ENCODE measurements at places on chromosomes 12 and 14. TPM values are rescaled to one million over a fixed set of nuclear protein-coding genes. Genes with fewer than 3 reads are reported as not detected.

PPM1A gene
- 89.7 TPM for polyA plus RNA-seq

GRCh38 chr14:59036134-59036533 lies 152.3 kb upstream of the DAAM1 start:
- no peak for DNase-seq

DNA sequence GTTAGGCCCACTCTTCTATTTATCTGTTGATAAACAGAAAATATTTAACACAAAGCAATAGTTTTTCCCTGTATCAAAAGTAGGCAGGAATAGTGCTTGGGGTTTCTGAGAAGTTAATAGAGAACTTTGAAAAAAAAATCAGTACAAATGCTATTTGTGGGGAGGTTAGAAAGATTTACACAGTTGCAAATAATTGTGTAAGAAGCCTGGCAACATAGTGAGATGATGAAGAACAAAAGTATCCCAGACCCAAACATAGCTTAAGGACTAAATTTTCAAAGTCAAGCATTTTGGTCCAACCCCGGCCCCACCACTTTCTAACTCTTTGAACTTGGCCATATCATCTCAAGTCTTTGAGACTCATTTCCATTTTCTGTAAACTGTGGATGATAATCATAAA lies 687.5 kb upstream of the TMEM132C start:
- no peak for DNase-seq

- no peak for DNase-seq
Measured at GRCh38 chr12:3636328-3636727, 116.6 kb downstream of the CRACR2A start.

- no peak for DNase-seq
Measured at GRCh38 chr12:65759735-65760134, 64.5 kb upstream of the HMGA2 start.

DNA sequence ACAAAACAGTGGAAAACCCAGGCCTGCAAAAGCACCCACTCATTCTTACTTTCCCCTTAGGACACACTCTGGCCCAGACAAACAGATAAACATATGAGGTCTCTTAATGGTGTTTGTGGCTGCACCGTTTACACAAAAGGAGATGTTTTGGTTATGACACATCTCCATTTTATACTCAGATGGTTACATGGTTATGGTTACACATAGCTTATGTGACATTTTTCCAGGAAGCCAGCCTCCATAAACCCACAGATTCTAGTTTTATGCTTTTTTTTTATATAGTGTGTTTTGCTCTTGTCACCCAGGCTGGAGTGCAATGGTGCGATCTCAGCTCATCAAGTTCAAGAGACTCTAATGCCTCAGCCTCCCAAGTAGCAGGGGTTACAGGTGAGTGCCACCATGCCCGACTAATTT lies 3.5 kb upstream of the KLRD1 start:
- no peak for DNase-seq

GRCh38 chr14:30500222-30500621 lies 58.7 kb upstream of the G2E3 start:
- DNase-seq = no peak

DNA sequence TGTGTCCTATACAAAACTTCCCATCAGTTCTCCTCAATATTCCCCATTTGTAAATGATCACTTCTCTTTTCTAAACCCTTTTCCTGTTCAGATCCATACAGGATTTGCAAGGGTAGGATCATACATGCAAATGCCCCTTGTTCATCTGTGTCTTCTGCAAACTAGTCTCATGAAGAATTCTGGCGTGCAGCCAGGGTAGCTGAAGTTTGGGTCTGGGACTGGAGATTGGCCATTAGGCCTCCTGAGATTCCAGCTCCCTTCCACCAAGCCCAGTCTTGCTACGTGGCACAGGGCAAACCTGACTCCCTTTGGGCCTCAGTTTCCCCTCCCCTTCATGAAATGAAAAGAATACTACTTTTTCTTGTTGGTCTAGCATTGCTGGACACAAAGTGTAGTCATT lies 11.3 kb downstream of the C3AR1 start:
- DNase-seq = no peak

- no peak for DNase-seq
Measured at GRCh38 chr12:128476266-128476665, 209.3 kb downstream of the TMEM132C start.

DNA sequence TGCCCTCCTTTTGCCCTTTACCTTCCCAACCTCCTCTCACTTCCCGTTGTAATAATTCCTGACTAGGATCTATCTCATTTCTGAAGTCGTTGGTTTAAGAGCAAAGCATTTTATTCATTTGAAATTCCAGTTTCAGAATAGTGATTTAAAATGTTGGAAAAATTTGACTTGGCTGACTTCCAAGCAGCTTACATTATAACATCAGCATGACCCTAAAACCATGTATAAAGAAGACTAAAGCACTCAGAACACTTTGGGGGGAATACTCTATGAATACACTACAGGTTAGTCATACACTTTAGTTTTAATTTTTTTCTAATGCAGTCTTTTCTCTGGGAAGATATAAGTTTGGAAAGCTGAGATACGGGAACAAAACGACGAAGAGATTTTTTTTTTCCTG lies 161.1 kb downstream of the BTG1 start:
- peak; percentile 43 for DNase-seq

DNA sequence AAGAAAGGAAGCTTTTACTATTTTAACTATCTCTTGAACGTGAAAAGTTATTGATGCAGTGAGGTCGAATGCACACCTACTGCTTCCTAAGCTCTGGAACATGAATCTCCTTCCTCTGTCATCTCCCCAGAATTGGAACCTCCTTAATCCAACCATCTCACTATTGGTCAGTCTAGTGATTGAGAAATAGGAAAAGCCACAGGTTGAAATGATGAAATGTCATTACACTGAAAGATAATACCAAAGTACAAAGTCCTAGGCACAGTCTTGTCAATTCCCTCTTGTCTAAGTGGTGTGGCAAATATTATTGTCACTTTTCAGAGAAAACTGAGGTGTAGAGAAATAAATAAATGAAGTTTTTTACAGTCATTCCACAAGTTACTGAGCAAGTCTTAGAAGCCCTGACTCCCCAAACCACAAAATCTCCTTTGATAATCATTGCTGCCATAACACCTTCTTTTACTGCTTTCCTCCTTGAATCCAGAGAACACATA lies 19.5 kb upstream of the HIGD1C start:
- no peak for DNase-seq

ZCRB1 gene
- polyA plus RNA-seq = 87.2 TPM

- no peak for DNase-seq
Measured at GRCh38 chr12:4214877-4215228, 58.7 kb upstream of the CCND2 start.

MAP3K9 gene
- polyA plus RNA-seq = not detected

GRCh38 chr12:43730283-43730682 lies 28.3 kb downstream of the PUS7L start:
- no peak for DNase-seq

- DNase-seq = no peak
Measured at GRCh38 chr12:2297004-2297403, 244.2 kb downstream of the CACNA1C start.

GRCh38 chr14:92099802-92100201 lies 6.6 kb downstream of the ATXN3 start:
- no peak for DNase-seq

RHEBL1 gene
- polyA plus RNA-seq = 1.6 TPM

- no peak for DNase-seq
Measured at GRCh38 chr12:110223777-110224378, 57.2 kb upstream of the ATP2A2 start.
